ENCODE measurements at places on chromosomes 1 and 21.

DNA sequence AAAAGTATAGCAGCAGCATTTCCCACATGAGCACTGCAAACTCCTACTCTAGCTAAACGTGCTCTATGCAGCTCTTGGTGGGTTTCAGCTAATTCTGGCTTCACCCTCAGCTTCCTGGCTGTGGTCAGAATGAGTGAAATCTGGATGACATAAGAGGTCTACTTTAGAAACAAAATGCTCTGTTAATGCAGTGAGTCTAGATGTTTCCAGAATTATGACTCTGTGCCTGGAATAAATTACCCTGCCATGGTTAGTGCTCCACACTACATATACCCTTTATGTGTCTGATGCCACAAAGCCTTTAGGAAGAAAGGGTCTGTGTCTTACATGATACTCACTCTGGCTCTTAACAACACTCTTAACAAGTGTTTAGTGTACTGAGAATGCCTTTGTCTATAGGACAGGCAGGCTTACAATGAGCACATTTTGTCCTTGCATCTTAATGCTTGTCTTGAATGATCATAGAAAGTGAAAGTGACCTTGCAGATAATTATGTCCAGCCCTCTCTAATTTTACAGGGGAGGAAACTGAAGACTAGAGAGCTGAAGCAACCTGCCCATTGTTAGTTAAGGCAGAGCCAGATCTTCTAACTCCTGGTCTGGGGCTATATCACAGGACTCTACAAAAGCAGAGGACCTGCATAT is 9.2 kb downstream of the S100A10 start:
- no peak for DNase-seq

GRCh38 chr1:208248307-208248801 is 4.2 kb upstream of the PLXNA2 start:
- peak; percentile 61 for DNase-seq

DNA sequence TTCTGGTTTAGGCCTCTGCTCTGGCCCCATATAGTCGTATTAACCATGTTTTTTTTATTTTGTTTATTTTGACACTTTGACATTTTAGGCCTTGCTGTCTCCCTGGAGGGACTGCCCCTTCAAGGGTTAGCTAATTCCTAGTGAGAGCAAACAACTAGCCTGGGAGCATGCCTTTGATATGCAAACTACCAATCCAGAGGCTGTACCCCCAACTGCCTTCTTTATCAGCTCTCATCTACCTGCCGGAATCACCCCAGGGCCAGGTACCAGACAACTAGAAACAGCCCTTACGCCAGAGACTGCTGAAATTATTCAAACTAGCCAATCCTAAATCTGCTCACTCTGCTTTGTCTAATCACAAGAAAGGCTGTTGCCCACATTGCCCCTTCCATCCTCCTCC is 13.0 kb upstream of the ST6GALNAC5 start:
- DNase-seq, result no peak

- DNase-seq, result no peak
These were observed 76.8 kb downstream of the STUM start for GRCh38 chr1:226625326-226625725.
